ENCODE measurements at places on chromosomes 3 and 15. TPM values are rescaled to one million over a fixed set of nuclear protein-coding genes. Genes with fewer than 3 reads are reported as not detected.
A peak's percentile ranks its signal among the peaks of the same experiment; 100 is the strongest.

- peaks cover 39% of the 10 kb centered on the region for H3K4me1 ChIP-seq
- no peak for DNase-seq
- H3K36me3 ChIP-seq, result no peaks in the 10 kb centered on the region
- no peak overlapping the region for H3K27ac ChIP-seq
- no peak overlapping the region for H3K4me3 ChIP-seq
Measured at GRCh38 chr3:56919137-56919796, 117.5 kb upstream of the ARHGEF3 start.

- peaks cover 58% of the 10 kb centered on the region for H3K4me1 ChIP-seq
- no peak overlapping the region for H3K27ac ChIP-seq
- H3K27me3 ChIP-seq, result no peaks in the 10 kb centered on the region
- H3K36me3 ChIP-seq, result no peaks in the 10 kb centered on the region
Measured at GRCh38 chr15:70262591-70263274, 165.0 kb upstream of the TLE3 start.

- no peak overlapping the region for H3K27ac ChIP-seq
- no peaks in the 10 kb centered on the region for H3K4me1 ChIP-seq
- DNase-seq, result no peak
- no peaks in the 10 kb centered on the region for H3K36me3 ChIP-seq
Measured at GRCh38 chr3:187858041-187858440, 112.8 kb upstream of the BCL6 start.

GRCh38 chr3:67064105-67064504, 66.0 kb downstream of the KBTBD8 start:
- H3K27ac ChIP-seq, result no peak overlapping the region
- no peaks in the 10 kb centered on the region for H3K4me1 ChIP-seq
- peaks cover 4% of the 10 kb centered on the region for H3K27me3 ChIP-seq
- H3K36me3 ChIP-seq, result no peaks in the 10 kb centered on the region

- no peaks in the 10 kb centered on the region for H3K36me3 ChIP-seq
- no peak for DNase-seq
- H3K4me3 ChIP-seq, result no peak overlapping the region
- no peaks in the 10 kb centered on the region for H3K27me3 ChIP-seq
Measured at GRCh38 chr15:70867911-70868467, 14.0 kb upstream of the LARP6 start.

HIGD2B gene
- total RNA-seq, result not detected

- no peak overlapping the region for H3K27ac ChIP-seq
- H3K4me3 ChIP-seq, result no peak overlapping the region
- no peak for DNase-seq
- no peaks in the 10 kb centered on the region for H3K4me1 ChIP-seq
Measured at GRCh38 chr3:136305879-136306278, 55.7 kb downstream of the PCCB start.

SLC22A13 gene
- total RNA-seq, result 0.41 TPM

GRCh38 chr3:147529551-147529950, 120.4 kb downstream of the ZIC1 start:
- no peaks in the 10 kb centered on the region for H3K36me3 ChIP-seq
- no peaks in the 10 kb centered on the region for H3K27me3 ChIP-seq
- DNase-seq, result no peak

GRCh38 chr3:31709526-31709925, 176.8 kb downstream of the STT3B start:
- H3K4me1 ChIP-seq, result peaks cover 5% of the 10 kb centered on the region
- no peaks in the 10 kb centered on the region for H3K27me3 ChIP-seq
- H3K27ac ChIP-seq, result no peak overlapping the region
- DNase-seq, result no peak

PARP14 gene
- 131 TPM for total RNA-seq

GRCh38 chr3:133475245-133476010, 75.6 kb downstream of the BFSP2 start:
- no peak overlapping the region for H3K4me3 ChIP-seq
- H3K36me3 ChIP-seq, result no peaks in the 10 kb centered on the region
- no peak for DNase-seq
- H3K27me3 ChIP-seq, result no peaks in the 10 kb centered on the region

LMOD3 gene
- total RNA-seq, result 0.12 TPM

SCG5 gene
- 0.96 TPM for total RNA-seq

DNA sequence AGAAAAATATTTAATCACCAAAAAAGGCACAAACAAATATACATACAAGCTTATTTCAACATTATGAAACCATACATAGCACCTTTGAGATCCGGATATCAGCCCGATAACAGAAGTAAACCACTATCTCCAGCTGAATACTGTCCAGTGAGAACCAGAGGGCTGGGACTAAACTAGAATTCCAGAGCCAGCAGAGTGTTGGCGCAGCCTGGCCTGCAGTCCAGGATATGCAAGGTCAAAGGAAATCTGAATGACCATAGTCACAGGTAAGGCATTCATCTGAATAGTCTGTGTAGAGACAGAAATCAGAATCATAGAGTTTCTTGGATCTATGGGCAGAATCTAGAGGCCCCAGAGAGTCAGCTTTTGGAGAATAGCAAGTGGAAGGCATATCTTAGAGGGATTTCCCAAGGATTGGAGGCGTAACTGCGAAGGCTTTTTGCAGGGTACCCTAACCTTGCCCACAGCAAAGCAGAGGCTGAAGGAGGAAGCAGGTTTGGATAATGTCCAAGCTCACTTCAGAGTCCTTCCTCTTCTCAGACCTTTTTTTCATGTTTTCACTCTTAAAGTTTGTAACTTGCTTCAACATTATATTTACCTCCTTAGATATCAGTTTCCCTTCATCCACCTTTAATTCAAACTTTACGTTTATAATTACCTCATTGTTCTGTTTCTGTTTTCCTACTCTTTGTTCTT, 32.5 kb upstream of the TP63 start:
- no peaks in the 10 kb centered on the region for H3K36me3 ChIP-seq
- no peak for DNase-seq
- no peak overlapping the region for H3K27ac ChIP-seq
- no peak overlapping the region for H3K4me3 ChIP-seq

- no peak for DNase-seq
- H3K27ac ChIP-seq, result no peak overlapping the region
- H3K4me1 ChIP-seq, result no peaks in the 10 kb centered on the region
Measured at GRCh38 chr3:193522473-193522872, 32.2 kb downstream of the ATP13A4 start.

DNA sequence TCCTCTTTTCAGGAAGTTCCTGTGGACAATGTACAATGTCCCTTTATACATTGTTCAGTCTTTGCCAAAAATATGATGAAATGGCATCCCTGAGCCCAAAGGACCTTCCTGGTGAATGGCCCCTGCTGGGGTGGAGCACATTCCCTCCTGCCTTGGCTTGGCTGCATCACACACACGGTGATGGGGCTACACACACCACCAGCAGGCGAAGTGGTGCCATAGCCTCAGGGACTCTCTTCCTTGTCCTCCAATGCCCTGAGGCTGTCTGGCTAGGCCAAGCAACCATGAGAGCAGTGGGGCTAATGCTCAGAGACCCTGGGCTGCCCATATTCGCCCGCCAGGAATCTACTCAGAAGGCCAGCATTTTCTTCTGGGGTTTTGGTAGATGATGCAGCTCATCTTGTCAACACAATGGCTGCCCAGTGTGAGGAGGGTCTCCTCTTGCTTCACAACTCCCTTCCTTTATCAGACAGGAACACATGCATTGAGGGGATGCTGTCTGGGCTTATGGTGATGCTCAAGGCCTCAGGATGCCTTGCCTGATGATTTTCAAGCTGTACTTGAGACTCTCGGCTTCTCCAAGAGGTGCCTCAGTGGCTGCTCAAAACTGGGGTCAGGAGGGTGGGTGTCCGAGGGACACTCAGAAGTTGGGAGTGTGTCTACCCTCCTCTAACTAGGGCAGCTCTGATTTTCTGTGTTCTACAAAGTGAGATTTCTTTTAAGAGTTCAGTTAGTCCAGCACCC, 40.9 kb upstream of the EPHB1 start:
- no peaks in the 10 kb centered on the region for H3K36me3 ChIP-seq
- no peak for DNase-seq
- no peak overlapping the region for H3K4me3 ChIP-seq
- H3K27ac ChIP-seq, result no peak overlapping the region
- no peaks in the 10 kb centered on the region for H3K27me3 ChIP-seq

CAMK2N2 gene
- total RNA-seq, result not detected

BHLHE40 gene
- total RNA-seq, result 97.1 TPM

GABRA5 gene
- total RNA-seq, result not detected

DNA sequence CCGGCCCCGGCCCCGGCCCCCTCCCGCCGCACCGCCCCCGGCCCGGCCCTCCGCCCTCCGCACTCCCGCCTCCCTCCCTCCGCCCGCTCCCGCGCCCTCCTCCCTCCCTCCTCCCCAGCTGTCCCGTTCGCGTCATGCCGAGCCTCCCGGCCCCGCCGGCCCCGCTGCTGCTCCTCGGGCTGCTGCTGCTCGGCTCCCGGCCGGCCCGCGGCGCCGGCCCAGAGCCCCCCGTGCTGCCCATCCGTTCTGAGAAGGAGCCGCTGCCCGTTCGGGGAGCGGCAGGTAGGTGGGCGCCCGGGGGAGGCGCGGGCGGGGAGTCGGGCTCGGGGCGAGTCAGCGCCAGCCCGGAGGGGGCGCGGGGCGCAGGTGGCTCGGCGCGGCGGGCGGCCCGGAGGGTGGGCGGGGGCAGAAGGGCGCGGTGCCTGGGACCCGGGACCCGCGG, 352 bp downstream of the CHRD start:
- H3K4me3 ChIP-seq, result peak overlapping the region; percentile 48
- no peak overlapping the region for H3K27ac ChIP-seq
- peaks cover 12% of the 10 kb centered on the region for H3K4me1 ChIP-seq
- no peaks in the 10 kb centered on the region for H3K36me3 ChIP-seq
- peaks cover 25% of the 10 kb centered on the region for H3K27me3 ChIP-seq
- peak; percentile 83 for DNase-seq

SERPINI1 gene
- total RNA-seq, result 7.1 TPM

PPCDC gene
- 13.1 TPM for total RNA-seq

DNA sequence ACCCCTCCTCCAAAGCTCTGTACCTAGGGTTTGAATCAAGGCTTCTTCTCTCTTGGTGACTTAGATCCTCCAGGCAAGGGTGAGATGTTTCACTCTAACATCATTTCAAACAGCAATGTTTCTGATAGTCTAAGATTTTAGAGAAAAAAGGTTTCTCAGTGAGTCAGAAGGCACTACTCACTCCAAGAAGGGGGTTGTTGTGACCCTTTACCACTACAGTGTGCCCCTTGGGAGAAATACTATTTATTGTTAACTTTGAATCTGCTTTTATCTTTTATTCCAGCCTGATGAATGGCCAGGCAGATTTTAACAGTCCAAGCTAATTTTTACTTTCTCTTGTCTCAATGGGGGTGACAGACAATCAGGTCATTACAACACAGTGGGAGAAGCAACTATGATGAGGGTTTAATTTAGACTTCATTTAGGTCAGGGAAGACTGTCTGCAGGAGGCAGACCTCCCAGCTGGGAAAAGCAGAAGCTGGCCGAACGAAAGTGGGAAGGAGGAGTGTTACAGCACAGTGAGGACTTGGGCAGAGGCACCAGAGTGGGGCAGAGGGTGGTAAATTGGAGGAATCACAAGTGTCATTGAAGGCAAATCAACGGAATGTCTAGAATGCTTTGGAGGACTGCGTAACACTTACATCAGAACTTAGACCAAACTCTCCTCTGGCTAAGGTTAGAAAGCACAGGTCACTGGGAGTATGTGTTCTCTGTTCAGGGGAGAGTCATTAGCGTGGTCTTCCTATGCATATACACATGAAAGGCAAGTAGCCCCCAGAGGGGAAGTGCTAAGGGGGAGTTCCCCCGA, 21.2 kb downstream of the ZNF860 start:
- peak; percentile 66 for DNase-seq
- H3K27me3 ChIP-seq, result no peaks in the 10 kb centered on the region
- no peak overlapping the region for H3K27ac ChIP-seq
- no peak overlapping the region for H3K4me3 ChIP-seq

TP63 gene
- 1.3 TPM for total RNA-seq

- no peaks in the 10 kb centered on the region for H3K36me3 ChIP-seq
- H3K27me3 ChIP-seq, result no peaks in the 10 kb centered on the region
- no peaks in the 10 kb centered on the region for H3K4me1 ChIP-seq
- H3K27ac ChIP-seq, result no peak overlapping the region
Measured at GRCh38 chr15:73493922-73494321, 51.0 kb downstream of the REC114 start.

STX19 gene
- total RNA-seq, result 2.8 TPM

DNA sequence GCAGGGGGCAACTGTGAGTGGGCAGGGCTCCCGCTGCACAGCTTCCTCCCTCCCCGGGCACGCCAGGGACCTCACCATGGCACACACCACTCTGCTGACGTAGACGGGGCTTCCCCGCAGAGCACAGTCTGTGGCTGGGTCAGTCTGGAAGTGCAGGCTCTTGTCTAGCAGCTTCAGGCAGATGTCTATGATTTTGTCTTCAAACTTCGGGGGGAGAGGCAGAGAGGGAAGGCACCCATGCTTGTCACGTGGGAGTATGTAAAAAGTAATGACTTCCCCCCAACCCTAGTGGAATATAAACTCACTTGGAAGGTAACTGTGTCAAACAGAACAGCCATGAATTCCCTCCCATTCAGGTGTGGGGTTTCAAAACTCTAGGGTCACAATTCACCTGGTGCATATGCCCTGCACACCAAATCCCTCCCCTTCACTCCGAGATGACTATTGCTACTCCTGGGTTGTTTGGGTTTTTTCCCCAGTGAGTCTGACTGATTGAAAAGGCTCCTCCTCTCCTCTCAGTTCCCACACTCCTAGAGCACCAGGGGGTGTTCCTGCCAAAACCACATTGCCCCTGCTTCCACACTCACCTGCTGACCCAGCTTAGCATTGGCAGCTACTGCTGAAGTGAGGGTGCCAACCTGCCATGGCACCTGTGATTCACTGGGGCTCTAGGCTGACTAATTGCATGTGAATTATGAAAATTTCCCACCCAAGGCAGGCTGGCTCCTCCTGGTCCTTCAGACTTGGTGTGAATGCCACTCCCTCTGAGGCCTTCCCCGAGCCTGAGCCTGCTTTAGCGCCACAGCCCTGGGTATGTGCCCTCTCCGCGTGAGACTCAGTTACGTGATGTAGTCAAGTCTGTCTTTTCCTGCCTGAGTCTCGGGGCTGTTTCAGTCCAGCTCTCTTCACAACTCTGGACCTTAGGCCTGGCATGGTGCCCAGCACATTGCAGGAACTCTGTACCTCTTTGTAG, 13.0 kb downstream of the TGM5 start:
- no peaks in the 10 kb centered on the region for H3K27me3 ChIP-seq
- no peak overlapping the region for H3K27ac ChIP-seq
- DNase-seq, result no peak

SERPINI2 gene
- not detected for total RNA-seq

DNA sequence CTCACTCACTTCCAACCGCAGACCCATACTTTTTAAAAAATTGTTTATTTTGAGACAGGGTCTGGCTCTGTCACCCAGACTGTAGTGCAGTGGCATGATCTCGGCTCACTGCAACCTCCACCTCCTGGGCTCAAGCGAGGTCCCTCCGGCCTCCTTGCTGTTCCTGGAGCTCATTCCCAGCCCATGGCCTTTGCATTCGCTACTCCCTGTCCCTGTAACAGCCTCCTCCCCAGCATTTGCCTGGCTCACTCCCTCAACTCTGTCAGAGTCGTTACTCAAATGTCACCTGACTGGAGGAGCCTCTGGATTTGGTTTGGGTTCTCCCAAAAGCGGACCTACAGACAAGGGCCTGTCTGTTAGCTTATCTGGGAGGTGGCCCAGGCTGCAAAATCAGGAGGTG, 432.6 kb upstream of the PROK2 start:
- H3K4me3 ChIP-seq, result no peak overlapping the region
- DNase-seq, result no peak
- H3K27ac ChIP-seq, result no peak overlapping the region

Measured in upper lobe of right lung (tissue), 1 donor.